ENCODE measurements at places on chromosomes 7 and 10. TPM values are rescaled to one million over a fixed set of nuclear protein-coding genes. Genes with fewer than 3 reads are reported as not detected.

The NCF1 gene
- 3.1 TPM for polyA plus RNA-seq

The IKZF5 gene
- 6.9 TPM for polyA plus RNA-seq

The OR2A5 gene
- polyA plus RNA-seq: not detected

The POM121 gene
- polyA plus RNA-seq: 24.5 TPM

GRCh38 chr10:90587081-90587491 lies 270.8 kb downstream of the HTR7 start:
- DNase-seq: no peak

- no peak for DNase-seq
These were observed 36.6 kb downstream of the SRPK2 start for GRCh38 chr7:105352018-105352612.

GRCh38 chr7:45122975-45123860 lies 11.7 kb upstream of the TBRG4 start:
- no peak for DNase-seq

DNA sequence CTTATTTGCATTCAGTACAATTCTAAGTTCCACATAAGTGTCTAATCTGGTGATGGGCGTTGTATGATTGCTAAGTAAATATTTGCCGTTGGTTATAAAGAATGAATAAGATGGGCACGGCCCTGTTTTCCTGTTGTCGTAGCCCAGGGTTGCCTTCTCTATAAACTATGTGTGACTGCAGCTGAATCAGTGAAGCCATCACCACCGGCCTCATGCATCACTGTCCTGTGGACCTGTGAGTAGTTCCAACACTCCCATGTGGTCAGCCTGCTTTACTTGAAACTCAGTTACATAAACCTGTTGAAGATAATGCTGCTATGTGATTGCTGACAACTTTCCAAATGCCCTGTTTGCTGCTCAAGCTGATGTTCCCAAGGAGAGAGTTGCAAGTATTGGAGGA lies 21.6 kb upstream of the KLF6 start:
- DNase-seq: no peak
